ENCODE measurements at places on chromosomes 11 and 22. TPM values are rescaled to one million over a fixed set of nuclear protein-coding genes. Genes with fewer than 3 reads are reported as not detected.

DNA sequence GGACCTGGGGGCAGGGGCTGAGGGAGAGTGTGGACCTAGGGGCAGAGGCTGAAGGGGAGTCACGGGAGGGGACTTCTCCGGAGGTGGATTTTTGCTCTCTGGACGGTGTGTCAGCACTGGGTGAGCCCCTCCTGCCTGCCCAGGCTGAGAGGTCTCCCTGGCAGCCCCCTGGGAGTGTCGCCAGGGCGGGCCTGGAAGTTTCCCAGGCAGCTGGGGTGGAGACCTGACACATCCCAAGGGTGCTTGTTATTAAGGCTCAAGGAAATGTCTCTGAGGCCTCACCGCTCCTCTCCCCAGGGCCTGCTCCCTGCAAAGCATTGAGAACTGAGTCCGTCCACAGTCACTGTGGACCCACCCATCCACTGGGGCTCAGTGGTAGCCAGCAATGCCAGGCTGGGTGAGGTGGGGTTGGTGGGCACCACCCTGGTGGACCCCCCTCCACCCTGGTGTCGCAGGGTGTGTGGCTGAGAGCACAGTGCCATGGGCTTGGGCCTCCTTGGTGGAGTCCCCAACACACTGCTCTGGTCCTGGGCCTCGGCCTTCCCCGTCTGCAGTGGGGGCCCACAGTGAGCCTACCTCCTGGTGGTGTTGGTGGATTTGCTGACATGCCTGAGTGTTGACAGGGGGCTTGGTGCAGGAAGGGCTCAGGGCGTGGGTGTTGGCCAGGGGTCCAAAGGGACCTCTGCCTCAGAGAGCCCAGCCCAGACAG, 2.5 kb downstream of the CD81 start:
- no peaks in the 10 kb centered on the region for H3K27me3 ChIP-seq
- no peaks in the 10 kb centered on the region for H3K36me3 ChIP-seq
- peaks cover 50% of the 10 kb centered on the region for H3K4me1 ChIP-seq
- DNase-seq, result no peak
- peak overlapping the region; percentile 100 for H3K4me3 ChIP-seq
- peak overlapping the region; percentile 100 for H3K27ac ChIP-seq

The LRP5 gene
- total RNA-seq, result 48.8 TPM

GRCh38 chr11:111845276-111846028, 25.9 kb downstream of the ALG9 start:
- H3K27ac ChIP-seq, result no peak overlapping the region

DNA sequence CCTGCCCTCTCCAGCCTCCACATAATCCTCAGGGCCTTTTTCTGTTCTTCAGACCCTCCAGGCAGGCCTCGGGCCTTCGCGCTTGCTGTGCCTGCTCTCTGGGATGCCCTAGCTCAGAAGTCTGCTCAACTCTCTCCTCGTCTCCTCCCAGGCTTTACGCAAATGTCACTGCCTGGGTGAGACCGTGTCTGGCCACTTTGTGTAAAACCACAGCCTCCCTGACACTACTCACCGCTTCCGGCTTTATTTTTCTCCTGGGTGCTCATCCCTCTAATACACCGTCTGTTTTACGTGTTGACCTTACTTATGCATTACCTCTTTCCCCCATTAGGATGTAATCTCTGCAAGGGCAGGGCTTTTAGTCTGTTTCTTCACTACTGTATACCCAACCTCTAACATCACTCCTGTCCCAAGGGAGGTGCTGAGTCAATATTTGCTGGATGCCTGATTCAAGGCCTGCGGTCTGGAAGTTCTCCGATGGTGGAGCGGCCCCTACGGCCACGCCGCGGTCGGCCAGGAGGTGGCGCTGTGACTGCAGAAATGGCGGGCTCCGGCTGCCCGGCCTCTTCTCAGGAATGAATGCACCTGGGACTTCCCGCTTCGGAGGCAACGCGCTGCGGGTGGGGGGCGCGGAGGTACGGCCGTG, 58.2 kb upstream of the THY1 start:
- no peaks in the 10 kb centered on the region for H3K27me3 ChIP-seq
- H3K4me1 ChIP-seq, result peaks cover 4% of the 10 kb centered on the region
- no peak overlapping the region for H3K27ac ChIP-seq

DNA sequence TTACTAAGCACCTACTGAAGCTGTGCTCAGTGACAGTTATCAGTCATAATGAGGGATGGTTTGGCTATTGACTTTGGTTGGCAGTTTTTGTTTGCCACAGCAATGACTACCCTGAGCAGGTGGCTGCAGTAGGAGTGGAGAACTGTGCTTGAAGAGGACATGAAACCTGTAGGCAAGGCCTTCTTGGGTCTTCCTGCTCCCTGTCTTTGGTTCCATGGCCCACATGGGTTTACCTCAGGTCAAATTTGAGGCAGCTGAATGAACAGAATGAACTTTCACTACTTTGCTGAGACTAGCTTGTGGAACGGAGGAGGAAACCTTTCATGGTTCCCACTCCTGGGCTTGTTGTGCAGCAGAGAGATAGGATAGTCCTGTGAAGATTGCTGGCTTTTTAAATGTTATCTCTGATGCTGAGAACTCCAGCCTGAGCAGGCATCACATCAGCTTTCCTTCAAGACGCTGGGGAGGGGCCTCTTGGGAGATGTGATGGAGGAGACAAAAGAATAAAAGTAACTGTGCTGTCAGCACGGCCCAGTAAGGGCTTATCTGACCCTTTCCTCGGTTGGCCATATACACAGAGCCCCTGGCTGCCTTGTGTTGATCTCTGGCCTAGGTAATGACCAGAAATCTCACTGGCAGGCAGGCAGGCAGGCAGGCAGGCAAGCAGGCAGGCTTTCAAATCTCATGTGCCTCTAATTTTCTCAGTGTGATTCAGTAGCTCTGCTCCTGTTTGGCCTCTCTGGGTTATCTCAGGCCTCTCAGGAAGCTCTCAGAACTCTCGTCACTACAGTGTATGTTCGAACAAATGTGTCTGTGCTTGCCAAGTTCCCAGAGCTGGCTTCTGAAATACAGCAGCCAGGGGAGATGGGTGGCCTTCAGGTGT, 12.0 kb downstream of the STIM1 start:
- peak overlapping the region; percentile 62 for H3K27ac ChIP-seq
- no peak for DNase-seq
- no peaks in the 10 kb centered on the region for H3K36me3 ChIP-seq
- H3K4me1 ChIP-seq, result peaks cover 19% of the 10 kb centered on the region

The SIK2 gene
- total RNA-seq, result 56.6 TPM

DNA sequence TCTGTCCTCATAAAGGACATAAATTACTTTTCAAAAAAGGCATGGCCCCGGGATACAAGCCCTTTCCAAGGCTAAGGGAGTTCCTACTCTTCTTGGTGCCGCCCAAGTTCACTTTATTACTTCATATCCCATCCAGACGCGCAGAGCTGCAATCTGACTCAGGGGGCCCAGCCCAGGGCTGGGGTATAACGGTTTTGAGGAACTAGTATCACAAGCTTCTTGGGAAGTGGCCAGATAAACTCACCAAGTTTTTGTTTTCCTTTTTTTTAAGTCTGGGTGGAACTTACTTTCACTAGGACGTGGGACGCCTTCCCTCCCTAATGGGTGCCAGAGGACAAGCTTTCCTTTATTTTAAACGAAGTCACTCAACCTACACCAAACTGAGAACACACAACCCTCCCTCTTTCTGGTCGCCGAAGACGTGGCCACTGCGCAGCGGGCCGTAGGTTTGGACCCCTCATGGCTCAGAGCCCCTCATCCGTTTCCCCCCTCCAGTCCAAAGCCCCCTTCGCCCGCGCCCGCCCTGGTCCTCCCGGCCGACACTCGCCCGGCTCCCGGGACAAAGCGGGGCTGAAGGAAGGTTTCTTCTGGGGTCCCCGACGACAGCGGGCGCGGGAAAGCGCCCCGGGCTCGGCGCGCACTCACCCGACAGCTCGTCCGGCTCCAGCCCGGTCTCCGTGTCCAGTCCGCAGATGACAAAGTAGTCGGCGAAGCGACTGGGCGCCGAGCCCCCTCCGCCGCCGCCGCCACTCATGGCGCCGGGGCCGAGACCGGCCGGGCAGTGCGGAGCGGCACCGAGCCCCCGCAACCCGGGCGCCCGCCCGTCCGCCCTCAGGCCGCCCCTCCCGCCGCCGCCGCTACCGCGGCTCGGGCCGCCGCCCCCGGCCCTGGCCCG, 587 bp downstream of the DENND5A start:
- no peaks in the 10 kb centered on the region for H3K27me3 ChIP-seq
- no peaks in the 10 kb centered on the region for H3K36me3 ChIP-seq
- no peaks in the 10 kb centered on the region for H3K4me1 ChIP-seq
- DNase-seq, result peak; percentile 43

The MRGPRE gene
- total RNA-seq, result not detected

The OR52A1 gene
- not detected for total RNA-seq

The TTC36 gene
- 6.2 TPM for total RNA-seq

The LRRN4CL gene
- total RNA-seq, result 13.6 TPM

The C11orf42 gene
- total RNA-seq, result not detected

DNA sequence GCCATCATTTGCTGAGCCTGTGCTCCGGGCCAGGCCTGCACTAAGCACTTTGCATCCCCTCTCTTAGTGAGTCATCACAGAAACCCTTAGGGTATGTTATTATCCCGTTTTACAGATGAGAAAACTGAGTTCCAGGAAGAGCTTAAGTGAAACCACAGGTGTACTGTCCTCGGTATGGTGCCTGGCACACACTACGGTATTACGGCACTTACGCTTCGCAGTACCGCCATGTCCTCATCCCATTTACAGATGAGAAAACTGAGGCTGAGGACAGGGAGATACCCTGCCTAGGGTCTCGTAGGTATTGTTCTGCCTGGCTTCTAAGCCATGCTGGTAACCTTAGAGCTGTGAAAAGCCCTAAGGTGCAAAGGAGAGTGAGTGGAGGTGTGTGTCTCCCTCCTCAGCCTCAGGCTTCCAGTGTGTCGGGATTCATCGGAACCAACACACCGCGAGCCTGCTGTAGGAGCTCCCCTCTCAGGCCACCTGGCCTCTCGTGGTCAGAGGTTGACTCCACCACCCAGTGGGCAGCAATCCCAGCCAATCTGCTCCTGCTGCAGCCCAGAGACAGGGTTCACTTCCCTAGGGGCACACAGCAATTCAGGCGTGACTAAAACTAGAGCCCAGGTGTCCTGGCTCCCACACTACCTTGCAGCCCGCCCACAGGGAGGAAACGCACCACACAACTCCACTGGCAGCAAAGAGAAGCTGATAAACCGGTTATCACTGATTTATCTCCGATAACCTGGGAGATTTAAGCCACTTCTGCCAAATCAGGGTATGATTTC, 39.6 kb upstream of the HMOX1 start:
- H3K27me3 ChIP-seq, result no peaks in the 10 kb centered on the region
- H3K36me3 ChIP-seq, result peaks cover 12% of the 10 kb centered on the region
- H3K27ac ChIP-seq, result no peak overlapping the region

DNA sequence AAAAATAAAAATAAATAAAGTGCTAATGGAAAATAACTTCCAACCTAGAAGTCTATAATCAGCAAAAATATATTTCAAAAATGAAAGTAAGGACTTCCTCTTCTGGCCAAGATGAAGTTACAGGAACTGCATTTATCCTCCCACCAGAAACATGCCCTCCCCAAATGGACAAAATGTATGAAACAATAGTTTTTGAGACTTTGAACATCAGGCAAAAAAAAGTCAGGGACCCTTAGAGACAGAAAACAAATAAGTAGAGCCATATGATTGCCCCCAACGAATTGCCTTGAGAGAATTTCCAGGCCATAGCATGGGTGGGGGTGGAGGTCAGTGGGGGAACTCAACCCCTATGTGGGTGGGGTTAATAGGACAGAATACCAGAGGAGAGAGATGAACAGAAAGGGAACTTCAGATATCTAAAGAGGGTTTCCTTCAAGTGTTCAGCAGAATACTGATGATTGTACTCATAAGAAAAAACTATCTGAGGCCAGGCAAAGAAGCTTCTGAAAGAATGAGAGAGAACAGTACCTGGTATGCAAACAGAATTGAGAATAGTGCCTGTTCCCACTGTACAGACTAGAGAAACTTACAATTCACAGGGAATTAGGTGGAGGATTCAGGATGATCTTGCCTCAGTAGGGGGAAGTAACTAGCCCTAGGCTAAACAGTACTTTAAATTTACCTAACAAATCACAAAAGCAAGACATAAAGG, 26.6 kb upstream of the IL10RA start:
- no peaks in the 10 kb centered on the region for H3K36me3 ChIP-seq
- H3K27ac ChIP-seq, result no peak overlapping the region
- no peak overlapping the region for H3K4me3 ChIP-seq
- DNase-seq, result no peak
- no peaks in the 10 kb centered on the region for H3K27me3 ChIP-seq

DNA sequence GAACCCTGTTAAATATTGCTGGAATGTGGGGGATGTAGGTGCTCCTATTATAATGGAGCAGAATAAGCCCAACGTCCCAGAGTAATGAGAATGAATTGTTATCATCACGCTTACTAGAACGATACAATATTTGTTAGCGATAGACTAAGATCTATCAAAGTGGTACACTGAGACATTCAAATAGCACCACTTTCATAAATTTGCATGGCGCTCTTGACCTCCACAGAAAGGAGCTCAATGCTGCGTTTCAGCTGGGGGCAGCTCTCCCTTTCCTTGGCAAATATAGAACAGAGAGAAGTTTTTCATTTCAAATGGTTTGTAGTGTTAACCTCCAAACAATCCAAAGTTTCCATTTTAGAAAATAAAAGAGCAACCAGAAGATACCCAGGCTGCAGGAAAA, 38.2 kb upstream of the BLID start:
- no peaks in the 10 kb centered on the region for H3K4me1 ChIP-seq
- H3K27me3 ChIP-seq, result no peaks in the 10 kb centered on the region
- H3K27ac ChIP-seq, result peak overlapping the region; percentile 68
- peak overlapping the region; percentile 41 for H3K4me3 ChIP-seq
- no peak for DNase-seq

The OR10A2 gene
- not detected for total RNA-seq
